ENCODE measurements at places on chromosomes 1 and 21.

DNA sequence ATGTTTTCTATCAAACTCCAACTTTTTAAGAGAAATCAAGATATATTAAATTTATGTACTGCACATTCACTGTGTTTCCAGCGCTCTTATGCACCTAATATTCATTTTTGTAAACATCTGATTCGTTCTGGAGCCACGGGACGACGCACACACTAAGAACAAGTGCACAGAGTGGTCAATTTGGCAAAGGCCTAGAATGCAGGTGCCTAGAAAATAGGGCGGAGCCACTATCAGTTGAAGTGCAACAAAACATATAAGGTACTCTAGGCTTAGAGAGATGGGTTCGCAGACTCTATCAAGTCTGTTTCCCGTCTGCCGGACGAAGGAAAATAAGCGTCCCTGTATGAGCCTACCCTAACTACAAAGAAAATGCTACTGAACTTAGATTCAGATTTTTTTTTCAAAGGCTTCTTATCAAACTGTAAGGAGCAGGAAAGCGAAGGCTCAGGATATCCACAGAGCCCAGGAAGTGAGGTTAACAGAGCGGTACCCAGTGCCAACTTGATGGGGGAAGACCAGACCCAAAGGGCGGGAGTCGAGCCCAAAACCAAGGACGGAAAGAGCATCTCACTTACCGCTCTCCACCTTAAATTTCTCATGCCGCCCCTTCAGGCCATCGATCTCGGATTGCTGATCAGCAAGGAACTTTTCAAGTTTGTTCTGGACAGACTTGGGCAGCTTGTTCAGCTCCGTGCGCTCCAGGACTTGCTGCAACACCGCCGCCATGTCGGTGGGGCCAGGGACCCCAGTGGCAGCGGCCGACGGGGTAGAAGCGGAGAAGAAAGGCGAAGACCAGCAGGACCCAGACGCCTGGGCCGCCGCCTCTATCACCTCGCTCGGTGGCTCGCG lies 526 bp downstream of the TPR start:
- no peak for DNase-seq

GRCh38 chr1:222229672-222230312 lies 318.1 kb downstream of the HHIPL2 start:
- no peak for DNase-seq

DNA sequence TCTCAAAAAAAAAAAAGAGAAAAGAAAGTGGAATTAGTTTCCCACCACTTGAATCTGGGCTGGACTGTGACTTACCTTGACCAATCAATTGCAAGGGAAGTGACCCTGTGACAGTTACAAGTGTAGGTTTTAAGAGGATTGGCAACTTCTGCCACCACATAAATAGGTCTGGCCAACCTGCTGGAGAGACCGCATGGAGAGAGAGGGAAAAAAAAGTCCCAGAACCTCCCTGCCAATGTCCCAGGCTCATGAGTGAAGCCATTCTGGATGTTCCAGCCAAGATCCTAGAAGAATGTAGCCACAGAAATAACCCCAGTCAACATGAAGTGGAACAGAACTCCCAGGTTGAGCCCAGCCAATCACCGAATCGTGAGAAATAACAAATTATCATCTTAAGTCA lies 11.8 kb upstream of the ZMYM6 start:
- no peak for DNase-seq

DNA sequence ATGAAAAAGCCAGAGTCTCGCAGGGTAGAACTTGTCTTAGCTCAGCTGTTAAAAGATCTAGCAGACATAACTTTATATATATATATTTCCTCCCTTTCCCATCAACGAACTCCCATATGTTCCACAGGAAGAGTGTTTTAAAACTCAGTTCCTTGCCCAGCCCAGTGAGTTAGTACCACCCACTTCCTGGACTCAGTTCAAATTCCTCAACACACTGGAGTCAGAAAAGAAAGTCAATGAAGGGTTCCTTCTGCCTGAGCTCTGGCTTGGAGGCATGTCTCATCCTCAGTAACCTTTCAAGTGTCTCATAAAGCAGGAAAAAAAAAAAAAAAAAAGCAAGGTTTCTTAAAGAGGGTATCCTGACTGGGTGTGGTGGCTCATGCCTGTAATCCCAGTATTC lies 15.6 kb downstream of the TPM3 start:
- DNase-seq = no peak

DNA sequence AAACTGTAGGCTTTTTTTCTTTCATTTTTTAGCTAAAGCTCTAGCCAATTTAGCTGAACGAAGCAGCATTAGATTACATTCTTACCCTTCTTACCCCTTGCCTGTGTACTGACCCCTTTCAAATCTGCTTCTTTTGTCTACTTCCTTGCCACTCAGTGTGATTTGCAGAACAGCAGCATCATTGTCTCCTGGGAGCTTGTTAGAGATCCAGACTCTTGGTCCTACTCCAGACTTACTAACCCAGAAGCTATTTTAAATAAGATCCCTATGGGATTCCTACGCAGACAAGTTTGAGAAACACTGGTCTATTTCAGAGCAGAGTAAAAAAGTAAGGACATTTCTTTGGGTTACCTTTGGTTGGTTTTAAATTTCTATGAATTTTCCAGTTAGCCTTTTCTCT lies 13.8 kb downstream of the LRRC39 start:
- DNase-seq = no peak

- DNase-seq = no peak
These were observed 99.1 kb upstream of the ACTRT2 start for GRCh38 chr1:2921970-2922686.

DNA sequence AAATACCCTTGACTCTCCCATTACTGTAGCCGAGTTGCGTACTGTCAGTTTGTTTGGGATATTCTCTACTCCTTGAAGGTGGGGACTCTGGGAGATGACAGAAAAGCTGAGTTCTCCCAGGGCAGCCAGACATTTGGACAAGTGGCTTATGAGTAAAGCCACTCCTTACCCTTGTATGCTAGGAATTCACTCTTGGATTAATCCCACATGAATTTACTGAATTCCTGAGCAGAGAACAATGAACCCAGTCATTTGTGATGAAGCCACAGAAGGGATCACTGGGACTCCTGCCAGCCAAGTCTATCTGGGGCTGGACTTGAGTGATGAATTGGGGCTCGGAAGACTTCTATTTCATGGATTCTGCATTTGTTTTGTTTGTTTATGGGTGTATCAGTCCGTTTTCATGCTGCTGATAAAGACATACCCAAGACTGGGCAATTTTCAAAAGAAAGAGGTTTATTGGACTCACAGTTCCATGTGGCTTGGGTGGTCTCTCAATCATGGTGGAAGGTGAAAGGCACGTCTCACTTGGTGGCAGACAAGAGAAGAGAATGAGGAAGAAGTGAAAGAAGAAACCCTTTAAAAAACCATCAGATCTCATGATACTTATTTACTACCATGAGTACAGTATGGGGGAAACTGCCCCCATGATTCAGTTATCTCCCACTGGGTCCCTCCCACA lies 25.1 kb downstream of the C1orf116 start:
- no peak for DNase-seq

GRCh38 chr21:33278721-33279120 lies 12.6 kb downstream of the IL10RB start:
- DNase-seq = no peak

DNA sequence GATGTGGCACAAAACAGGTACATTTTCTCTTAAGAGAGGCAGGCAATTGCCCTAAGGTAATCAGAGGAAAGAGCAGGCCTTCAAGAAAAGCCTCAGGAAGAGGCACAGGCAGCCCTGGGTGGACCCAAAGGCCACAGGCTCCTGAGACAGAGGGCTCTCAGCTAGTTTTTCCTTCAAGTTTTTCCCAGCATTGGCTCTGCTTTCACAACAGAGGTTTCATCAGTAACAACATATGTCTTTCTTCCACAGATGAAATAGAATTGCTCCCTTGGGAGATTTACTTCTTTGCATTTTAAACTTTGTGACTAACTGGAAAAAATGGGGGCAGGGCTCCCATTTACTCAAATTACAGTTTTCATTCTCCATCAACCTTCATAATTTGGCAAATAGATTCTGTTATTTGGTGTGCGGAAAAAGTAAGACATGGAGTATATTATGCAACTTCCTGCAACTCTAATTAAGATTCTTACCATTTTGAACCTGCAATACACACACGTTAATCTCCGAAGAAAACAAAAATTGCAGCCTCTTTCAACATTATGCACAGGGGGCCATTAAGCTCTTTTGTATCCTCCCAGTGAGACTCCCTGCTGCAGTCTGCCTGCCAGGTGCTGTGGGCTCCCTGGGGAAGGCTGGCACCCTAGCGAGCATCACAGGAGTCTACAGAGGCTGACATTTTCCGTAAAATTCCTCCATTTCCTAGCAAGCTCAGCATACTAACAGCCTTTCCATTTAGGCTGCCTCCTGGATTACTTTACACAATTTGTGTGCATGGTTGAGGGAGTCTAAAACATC lies 282.3 kb downstream of the USH2A start:
- no peak for DNase-seq

GRCh38 chr1:228085287-228085951 lies 2.9 kb downstream of the ARF1 start:
- no peak for DNase-seq

GRCh38 chr1:32818804-32819541 lies 1.5 kb downstream of the S100PBP start:
- DNase-seq = no peak

DNA sequence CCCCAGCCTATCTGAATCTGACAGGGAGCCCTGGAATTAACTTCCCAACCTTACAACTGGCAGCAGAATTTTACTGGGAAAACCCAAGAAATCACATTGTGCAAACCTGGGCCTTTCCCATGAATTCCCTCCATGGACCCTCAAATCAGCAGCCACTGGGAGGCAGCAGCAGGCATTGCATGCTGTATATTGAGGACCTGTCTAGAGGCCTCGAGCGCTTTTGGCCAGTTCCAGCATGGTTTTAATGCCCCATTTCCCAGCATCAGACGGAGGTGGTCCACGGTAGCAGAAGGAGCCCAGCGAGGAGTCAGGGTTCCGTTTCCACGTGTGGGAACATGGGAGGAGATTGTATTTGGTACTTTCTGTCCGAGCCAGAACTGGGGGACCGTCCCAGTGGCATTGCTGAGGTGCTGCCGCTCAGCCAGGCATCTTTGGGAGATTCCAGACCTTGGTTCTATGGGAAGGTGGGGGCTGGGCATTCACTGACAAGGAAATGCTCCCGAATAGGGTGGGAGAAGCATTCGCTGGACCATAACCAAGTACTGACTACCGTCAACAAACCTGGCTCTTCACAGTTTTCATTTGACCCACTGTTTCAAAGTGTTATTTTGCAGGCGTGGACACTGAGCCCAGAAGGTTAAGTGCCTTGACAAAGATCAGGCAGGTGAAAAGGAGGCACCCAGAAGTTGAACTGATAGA lies 15.9 kb downstream of the BMP8A start:
- no peak for DNase-seq

DNA sequence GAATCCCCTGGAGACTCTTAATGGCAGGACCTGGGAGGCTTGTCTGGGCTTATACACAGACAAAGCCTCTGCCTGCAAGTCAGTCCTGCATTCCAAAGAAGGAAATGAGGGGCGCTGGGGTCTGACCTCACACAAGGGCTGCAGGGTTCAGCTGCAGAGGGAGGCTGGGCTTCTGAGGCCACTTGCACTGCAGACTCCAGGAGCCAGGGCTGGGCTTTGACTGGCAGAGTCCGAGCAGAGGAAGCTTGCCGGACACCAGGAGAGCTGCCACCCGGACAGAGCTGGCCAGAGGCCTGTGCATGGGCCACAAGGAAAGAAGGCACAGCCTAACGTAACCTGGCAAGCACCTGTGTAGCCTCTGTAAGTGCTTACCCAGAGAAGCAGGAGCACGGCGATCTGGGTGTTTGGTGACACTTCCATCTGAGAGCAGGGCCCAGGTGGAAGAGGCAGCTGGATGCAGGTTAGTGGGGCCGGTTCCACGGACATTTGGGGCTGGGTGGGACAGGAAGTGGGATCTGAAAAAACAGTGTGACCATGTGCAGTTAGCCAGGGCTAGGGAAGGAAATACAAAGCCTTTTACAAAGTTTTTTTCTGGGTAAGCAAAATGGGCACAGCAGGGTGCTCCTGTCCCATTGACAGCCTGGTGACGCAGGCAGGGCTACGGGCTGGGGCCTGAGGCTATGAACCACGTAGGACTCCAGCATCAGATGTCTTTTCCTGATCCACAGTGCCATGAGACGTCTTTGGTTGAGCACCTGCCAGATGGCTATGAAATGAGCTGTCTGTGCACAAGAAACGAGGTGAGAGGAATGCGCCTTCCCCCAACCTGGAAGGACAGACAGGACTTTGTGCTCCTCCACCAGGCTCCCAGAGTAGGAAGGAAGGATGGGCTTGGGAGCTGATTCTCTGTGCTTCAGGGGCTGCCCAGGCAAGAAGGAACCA lies 37.3 kb upstream of the LBR start:
- DNase-seq = no peak

DNA sequence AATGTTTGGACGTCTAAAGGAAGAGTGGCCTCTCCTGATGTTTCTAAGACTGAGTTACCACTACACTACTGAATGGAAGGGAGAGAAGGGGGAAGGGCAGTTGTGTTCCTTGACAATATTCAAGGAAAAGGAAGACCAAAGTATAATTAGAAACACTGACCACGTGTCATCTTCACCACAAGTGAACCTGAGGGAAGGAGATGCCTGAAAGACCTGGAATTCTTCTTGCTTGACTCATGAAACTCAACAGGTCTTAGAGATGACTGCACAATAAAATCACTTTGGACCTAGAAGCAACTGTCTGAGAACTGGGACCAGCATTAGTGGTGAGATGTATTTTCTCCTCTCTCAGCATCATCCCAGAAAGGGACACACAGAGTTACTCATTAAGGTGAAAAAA lies 56.7 kb downstream of the PTPN14 start:
- no peak for DNase-seq

- no peak for DNase-seq
These were observed 20.7 kb downstream of the PPP1R15B start for GRCh38 chr1:204390751-204391466.

- no peak for DNase-seq
These were observed 31.2 kb downstream of the DNTTIP2 start for GRCh38 chr1:93847811-93848288.

DNA sequence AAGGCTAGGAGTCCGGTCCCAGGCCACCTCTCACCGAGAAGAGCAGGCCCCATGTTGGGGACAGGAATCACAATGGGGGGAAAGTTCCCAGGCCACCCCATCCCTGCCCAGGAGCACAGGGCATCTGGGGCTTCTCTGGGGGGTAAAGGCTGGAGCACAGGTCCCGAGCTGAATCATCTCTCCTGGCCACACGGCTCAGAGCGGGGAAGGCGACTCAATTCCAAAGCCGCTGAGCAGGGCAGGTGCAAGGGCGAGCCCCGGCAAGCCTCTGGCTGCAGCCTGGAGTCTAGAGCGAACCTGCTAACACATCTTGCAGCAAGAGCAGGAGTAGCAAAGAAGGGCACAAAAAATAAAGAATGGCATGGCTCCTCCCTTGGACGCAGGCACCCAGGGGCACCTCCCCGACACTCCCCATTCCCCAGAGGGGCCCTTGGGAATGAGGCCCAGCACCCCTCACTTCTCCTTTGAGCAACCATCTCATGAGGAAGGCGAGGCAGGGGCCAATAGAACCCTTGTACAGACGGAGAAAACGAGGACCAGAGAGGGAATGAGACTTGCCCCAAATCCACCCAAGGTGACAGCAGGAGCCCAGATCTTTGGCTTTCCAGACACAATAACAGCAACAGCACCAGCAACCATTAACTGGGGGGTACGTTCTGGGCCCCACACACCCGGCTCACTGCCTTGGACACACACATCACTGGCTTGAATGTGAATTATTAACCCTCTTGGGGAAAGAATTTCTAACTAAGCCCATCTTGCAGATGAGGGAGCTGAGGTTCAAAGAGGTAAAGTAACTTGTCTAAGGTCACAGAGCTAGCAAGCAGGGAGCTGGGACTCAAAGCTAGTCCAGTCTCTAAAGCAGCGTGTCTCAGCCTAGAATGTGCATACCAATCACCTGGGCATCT lies 20.7 kb upstream of the ALDH4A1 start:
- no peak for DNase-seq
